Left kidney (tissue), 8 donors: ENCODE measurements at places on chromosomes 13 and 19. TPM values are rescaled to one million over a fixed set of nuclear protein-coding genes. Genes with fewer than 3 reads are reported as not detected.

The ZNF682 gene
- 27.9 TPM for polyA plus RNA-seq

DNA sequence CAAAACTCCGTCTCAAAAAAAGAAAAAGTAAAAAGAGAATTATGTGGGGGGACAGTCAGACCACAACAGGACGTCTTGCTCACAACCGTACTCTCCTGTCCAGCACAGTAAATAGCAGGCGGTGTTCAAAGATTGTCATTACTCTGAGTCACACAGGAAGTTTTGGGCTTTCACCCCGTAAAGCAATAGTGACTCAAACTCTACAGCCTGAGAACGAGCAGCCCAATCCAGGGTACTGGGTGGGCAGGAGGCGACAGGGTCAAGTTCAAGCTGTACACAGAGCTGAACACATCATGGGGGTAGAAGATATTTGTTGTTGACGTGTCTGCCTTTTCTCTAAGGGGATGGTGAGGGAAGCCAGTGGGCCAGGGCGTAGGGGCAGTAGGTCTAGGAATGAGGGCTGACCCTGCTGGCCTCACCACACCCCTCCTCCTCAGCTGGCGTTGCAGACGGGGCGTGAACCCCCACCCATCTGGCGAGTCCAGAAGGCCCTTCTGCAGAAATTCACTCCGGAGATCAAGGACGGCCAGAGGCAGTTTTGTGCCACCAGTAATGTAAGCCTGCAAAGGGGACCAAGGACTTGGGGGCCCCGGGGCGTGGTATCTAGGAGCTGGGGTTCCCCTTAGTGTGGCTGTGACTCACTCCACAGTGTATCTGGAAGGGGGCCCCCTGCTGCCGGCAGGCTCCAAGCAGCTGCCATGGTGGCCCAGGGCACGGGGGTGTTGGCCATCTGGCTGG is 23.3 kb downstream of the PRR12 start:
- no peak for DNase-seq

DNA sequence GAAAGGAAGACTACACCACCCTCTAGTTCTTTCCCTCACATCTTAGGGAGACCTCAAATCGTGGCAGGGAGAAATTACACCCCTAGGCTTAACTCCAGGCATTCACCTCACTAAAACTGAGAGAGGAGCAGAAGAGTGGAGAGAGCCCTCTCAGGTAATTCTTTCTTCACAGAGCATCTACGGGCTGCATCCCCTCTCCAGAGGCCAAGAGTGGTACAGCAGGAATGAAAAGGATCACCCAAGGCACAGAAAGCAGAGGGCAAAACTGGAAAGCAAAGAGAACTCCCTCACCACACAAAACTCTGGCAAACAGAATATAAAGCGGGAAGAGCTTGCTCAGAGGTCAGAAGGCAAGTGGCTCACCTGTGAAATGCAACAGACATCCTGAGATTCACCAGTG is 661.2 kb downstream of the TBC1D4 start:
- no peak for DNase-seq

The KIR3DL1 gene
- not detected for polyA plus RNA-seq

DNA sequence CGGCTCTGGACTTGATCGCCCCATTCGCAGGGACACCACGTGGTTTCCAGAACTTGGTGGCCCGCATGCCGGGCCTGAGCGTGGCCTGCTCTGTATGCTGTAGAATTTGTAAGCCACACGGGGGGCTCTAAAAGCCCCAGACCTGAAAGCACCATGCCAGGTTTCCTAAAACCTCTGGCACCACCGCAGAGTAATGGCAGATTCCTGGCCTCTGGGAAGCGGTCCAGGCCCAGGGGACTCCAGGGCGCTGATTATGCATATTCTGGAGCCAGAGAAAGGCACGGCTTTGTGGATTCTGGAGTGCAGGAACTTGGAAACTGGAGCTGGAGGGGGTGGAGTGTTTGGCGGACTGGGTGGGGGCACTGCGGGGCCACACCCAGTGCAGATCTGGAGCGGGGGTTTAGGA is 3.7 kb downstream of the FTL start:
- no peak for DNase-seq
